ENCODE measurements at places on chromosomes 6 and 20.
A peak's percentile ranks its signal among the peaks of the same experiment; 100 is the strongest.

DNA sequence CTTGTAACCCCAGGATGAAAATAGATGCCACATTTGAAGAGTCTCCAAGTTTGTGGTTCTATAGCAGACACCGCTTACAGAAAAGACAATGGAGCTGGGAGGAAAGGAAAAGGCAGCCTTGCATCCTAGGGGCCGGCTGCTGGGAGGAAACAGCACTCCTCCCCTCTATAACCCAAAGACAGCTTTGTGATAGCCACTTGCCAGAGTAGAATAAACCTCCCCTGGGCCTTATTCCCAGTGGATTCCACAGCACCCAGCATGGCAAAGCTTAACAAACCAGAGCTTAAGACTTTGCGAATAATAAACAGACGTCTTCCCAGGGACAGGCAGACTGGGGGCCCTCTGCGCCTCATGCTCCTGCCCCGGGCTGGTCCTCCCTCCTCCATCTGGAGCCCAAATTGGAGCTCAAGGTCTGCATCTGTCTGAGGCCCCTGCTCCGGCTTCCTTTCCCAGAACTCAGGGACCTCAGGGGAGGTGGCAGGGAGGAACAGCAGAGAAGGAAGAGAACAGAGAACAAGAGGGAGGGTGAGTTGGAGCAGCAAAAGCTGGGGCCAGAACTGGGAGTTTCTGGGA lies 8.8 kb upstream of the TAF8 start:
- DNase-seq, result no peak

- DNase-seq, result no peak
Measured at GRCh38 chr6:117326396-117326795, 61.0 kb downstream of the VGLL2 start.

- no peak for DNase-seq
Measured at GRCh38 chr6:68247782-68248181, 387.3 kb upstream of the ADGRB3 start.

GRCh38 chr6:11025921-11026635 lies 18.0 kb downstream of the ELOVL2 start:
- no peak for DNase-seq

GRCh38 chr6:7201732-7202541 lies 94.2 kb downstream of the RREB1 start:
- DNase-seq, result no peak

GRCh38 chr20:17762873-17763557 lies 63.2 kb downstream of the BANF2 start:
- no peak for DNase-seq

GRCh38 chr20:34293589-34293988 lies 9.6 kb downstream of the AHCY start:
- no peak for DNase-seq

DNA sequence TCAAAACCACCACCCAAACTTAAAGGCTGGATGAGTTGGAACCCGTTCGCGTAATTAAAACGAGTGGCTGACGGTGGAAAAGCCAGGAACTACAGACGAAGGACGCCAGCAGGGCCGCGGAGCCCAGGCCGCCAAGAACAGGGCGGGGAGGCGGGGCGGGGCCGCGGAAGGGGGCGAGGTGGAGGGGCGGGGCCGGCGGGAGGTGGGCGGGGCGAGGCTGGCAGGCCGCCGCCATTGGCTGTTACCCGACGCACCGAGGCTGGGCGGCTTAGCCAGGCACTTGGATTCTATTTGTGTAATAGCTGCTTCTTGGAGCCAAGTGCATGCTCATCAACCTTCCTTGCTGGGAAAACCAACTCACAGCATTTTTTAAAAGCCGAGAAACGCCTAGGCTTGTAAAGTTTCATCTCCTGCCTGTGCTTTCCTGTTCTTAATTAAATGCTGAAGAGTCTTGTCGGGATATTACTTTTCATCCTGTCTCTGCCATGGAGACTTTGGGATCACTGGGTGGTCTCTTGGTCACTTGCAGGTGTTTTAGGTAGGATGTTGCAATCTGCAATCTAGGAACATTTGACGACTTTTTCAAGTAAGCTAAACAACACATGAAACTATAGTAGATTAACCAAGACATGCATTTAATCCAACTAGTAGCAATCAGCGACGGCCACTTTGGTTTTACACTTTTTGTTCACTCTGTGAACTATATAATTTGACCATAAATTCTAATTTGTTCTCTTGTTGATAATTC lies 245.0 kb downstream of the ARID1B start:
- DNase-seq, result peak; percentile 81

DNA sequence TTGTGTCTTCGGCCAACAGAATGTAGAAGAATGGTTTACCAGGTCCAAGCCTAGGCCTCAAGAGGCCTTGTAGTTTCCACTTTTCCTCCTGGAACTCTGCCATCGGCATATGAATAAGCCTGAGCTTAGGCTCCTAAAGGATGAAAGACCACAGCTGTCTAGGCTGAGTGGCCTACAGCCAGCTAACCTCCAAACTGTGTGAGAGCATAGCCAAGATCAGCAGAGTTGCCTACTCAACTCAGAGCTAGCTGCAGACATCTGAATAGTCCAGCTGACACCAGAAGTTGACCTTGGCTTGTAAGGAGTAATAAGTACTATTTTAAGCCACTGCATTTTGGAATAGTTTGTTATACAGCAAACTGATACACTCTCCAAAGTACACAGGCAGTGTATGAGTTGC lies 52.6 kb upstream of the SMIM29 start:
- DNase-seq, result no peak

DNA sequence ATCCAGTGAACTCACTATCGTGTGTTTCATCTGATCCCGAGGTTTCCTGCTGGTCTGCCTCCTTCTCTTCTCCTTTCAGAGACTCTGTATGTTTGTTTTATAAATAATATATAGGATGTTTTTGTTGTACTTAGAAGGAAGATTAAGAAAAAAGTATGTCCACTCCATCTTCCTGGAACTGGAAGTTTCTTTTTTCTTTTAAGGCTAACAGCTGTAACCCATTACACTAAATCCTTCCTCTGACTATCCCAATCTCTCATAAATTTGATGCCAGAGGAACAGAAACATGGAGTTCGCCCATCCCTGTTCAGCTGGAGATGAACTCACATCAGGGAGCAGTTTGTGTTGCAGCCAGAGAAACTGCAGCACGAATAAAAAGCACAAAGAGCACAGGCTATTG lies 20.7 kb downstream of the RIPK1 start:
- no peak for DNase-seq

DNA sequence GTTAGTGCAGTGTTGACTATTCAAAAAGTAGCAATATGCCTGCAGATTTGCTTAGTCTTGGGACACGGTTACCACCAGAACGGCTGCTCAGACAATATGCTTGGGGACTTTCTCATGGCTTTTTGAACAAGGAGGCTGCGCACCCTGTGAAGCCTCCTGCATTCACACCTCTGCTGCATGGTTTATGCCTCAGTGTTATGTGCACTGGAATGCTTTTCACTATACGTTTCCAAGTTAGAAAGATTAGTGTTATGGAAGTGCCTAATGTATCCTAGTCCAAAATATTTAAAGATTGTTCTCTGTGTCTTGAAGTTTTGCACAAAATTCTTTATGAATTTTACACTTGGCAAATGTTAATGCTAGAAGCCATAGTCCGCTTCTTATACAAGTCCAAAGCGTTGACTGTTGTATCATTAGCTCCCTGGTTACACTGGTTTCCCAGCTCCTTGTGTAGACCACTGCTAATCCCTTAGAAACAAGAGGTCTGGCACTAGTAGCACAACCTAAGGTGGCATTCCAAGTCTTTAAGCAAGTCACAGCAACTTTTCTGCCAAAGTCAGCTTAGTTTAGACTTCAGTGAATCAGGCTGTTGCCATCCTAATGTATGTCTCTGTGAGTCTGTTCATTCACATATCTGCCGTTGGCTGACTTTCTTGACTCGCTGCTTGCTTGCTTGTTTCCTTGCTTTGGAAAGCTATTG lies 26.3 kb upstream of the SLC22A1 start:
- no peak for DNase-seq

DNA sequence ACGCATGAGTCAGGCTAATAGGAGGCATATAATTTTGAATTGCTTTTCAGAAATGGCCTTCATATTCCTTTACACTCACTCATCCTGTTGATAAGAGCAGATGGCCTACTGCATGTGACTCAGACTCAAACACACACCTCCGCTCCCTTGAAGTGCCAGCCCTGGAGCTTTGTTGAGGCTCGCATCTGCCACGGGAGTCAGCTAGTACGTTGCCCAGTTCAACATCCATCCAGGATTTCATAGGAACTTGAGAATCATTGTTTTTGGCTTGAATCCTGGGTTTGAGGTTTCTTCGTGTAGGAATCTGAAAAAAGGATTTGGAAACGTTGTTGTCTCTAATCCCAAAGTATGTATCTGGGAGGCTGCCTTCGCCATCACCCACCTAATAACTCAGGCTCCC lies 87.4 kb upstream of the JAG1 start:
- no peak for DNase-seq

- no peak for DNase-seq
Measured at GRCh38 chr20:57272883-57273535, 6.6 kb upstream of the BMP7 start.

DNA sequence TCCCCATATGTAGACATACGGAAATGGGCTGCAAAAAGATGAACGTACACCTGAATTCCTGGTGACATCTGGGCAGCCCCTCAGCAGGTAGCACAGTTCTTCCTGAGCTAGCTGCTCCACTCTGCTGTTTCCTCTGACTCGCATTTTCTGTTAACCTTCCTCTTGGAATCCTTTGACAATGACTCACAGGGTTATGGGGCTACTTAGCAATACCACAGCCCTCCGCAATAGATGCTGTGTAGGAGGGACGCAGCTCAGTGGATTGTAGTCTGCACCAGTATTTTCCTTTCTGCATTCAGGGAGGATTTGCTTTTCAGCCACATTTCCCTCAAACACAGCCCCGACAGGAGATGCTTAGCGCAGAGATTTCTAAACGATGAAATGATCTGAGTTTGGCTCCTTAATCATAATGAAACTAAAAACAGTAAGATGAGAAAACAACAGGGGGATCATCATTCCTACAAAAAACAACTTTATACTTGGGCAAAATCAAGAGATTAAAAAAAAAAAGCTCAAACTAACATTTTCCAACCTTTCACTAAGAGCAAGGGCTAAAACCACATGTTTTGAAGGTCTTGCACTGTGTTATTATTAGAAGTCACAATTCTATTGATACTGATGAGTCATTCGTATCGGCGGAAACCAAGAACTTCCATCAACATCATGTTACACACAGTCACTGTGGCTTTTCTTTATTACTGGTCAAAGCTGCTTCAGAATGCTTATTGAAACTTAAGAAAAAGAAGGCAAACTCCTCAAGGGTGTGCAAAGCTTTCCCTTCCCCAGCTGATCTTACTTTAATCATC lies 12.2 kb downstream of the BACH2 start:
- DNase-seq, result no peak

DNA sequence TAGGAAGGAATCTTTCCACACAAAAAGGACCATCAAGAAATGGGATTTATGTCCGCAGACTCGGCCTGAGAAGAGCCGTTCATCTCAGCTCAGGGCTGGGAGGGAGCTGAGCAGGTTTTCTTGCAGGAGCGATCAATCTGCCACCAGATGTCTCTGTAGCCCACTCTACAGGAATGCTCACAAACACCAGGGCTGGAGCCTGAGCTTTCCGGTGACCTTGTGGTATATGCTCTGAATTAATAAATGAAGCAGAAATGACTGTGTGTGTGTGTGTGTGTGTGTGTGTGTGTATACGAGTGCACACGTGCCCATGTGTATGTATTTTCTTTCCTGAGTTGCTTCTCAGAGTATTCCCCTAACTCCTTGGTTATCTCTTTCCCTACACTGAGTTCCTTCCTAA lies 12.0 kb downstream of the CD83 start:
- no peak for DNase-seq

GRCh38 chr6:168619560-168620314 lies 178.8 kb downstream of the SMOC2 start:
- no peak for DNase-seq

GRCh38 chr6:21000331-21000801 lies 466.1 kb downstream of the CDKAL1 start:
- no peak for DNase-seq

DNA sequence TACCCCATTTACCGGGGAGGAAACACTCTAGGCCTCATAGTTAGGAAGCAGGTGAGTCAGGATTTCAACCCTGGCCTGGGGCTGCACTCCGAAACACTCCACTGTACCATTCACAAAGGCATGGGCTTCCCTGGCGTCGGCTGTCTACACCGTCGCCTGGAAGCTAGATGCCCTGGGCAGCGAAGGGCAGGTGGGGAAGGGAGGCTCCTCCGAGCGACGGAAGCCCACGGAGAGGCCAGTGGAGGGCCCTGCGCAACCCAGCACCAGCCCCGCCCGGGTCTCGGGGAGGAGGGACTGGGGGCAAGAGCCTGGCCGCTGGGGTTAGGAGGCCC lies 16.1 kb downstream of the SDCBP2 start:
- DNase-seq, result no peak

- DNase-seq, result no peak
Measured at GRCh38 chr6:150346346-150346745, 22.5 kb upstream of the IYD start.

DNA sequence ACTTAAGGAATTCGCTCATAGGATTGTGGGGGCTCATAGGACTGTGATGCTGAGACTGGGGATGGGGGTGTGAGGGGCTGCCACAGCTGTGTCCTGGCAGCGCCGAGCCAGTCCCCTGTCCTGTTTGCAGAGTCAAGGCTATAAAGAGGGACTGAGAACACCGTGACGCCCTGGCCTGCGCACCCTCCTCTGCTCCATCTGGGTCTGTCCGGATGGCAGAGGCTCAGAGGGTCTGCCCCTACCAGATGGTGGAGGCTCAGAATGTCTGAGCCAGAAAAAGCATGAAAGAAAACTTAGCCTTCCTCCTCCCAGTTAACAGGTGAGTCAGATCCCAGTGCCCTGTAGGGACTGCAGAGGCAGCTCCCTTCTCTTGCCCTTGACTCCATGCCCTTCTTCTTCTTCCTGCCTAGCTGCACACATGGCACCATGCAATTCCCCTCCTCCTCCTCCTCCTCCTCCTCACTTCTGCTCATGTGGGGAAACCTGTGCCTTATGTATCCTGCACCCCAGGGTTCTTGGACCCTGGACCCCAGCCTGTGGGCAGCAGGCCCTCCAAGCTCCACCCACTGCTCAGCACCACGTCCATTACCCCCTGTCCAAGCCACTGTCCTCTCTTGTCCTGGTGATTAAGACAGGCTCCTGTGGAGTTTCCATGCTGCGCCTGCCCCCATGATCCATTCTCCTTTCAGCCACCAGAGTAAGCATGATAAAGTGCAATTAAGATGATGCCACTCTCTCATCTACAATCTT lies 410.0 kb upstream of the SULF2 start:
- DNase-seq, result no peak

DNA sequence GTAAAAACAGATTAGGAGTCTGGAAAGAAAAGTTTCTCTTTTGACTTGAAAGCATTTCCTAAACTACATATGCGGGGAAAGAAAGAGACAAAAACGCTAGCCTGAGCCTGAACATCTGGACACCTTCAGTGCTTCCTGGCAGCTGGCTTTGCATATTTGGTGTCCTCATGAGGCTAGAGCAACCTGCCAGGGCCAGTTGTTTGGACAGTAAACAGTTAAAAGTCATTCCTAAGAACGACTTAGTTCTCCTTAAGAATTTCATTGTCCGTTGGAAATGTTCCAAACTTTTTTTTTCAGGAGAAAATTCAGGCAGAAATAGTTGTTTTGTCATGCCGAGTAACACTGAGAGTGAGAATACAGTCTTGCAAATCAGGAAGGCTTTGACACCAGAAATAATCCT lies 199.8 kb downstream of the SMOC2 start:
- DNase-seq, result no peak

Data from activated T-cell treated with anti-CD3 and anti-CD28 coated beads for 1 hour (primary cell).